ENCODE measurements at places on chromosomes 16 and 17.
A peak's percentile ranks its signal among the peaks of the same experiment; 100 is the strongest.

GRCh38 chr16:25174285-25174684, 42.5 kb upstream of the AQP8 start:
- no peak for DNase-seq

DNA sequence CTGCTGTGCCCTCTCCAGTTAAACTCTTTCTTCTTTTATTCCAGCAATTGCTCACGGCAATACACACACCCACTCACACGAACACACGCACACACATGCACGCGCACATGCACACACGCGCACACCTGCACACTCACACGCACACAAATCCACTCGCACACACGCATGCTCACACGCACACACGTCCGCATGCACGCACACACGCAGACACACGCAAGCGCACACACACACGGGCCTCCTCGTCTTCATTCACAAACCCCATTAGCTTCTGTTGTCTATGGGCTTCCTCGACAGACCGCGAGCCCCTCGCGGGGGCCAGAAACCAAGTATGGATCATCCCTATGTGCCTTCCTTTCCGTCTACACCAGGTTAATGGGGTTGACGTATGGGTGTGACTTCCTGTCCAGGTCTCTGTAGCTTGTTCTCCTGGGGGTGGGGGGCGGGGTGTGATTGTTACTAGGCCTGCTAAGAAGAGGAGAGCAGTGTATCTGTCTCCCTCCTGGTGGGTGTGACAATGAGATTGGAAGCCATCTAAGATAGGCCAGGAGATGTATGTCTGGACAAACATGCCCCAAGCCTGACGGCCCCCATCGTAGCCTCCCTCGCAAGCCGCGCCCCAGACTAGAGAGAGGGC, 670 bp upstream of the CTF1 start:
- no peak for DNase-seq

DNA sequence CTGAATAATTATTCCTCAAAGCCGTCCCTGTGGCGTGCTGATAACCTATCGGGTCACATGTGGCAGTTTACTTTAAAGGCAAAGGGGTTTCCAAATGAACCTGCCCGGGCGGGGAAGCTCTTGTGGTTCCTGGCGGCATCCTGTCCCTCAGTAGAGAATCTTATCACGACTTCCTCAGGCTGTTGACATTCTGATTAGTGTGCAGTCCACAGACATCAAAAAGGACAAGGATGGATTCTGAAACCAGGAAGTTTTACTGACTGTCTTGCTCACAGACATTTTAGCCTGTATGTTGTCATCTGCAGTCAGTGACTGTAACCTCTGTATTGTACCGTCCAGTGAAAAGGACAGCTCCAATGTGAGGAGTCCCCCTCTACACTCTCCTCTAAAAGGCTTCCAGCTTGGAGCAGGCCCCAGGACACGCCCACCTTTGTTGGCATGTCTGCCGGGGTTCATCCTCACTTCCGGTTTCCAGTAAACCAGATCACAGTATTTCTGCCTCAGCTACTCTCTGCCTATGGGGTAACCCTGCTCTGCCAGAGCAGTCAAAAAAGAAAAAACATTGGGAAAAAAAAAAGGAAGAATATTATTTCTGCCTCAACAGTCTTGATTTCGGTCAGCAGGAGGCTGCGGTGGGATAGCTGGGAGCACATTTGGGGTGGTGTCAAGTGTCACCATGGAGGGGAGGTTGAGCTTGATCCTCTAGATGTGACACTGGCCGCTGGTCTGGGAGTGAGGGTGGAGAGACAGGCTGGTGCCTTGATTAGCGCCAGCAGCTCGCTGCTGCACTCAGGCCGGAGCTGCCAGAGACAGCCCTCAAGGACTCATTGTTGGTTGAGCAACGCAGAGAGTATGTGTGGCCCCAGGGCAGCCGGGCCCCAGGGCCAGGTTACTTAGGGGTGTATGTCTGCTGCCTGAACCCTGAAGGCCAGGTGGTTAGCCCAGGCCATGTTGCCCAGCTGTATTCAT, 89.0 kb upstream of the DNAH17 start:
- DNase-seq: peak; percentile 71

- no peak for DNase-seq
Observed at GRCh38 chr17:79298799-79299198, 224.2 kb downstream of the ENGASE start.

GRCh38 chr16:6498858-6499257, 833.8 kb upstream of the RBFOX1 start:
- DNase-seq: no peak

DNA sequence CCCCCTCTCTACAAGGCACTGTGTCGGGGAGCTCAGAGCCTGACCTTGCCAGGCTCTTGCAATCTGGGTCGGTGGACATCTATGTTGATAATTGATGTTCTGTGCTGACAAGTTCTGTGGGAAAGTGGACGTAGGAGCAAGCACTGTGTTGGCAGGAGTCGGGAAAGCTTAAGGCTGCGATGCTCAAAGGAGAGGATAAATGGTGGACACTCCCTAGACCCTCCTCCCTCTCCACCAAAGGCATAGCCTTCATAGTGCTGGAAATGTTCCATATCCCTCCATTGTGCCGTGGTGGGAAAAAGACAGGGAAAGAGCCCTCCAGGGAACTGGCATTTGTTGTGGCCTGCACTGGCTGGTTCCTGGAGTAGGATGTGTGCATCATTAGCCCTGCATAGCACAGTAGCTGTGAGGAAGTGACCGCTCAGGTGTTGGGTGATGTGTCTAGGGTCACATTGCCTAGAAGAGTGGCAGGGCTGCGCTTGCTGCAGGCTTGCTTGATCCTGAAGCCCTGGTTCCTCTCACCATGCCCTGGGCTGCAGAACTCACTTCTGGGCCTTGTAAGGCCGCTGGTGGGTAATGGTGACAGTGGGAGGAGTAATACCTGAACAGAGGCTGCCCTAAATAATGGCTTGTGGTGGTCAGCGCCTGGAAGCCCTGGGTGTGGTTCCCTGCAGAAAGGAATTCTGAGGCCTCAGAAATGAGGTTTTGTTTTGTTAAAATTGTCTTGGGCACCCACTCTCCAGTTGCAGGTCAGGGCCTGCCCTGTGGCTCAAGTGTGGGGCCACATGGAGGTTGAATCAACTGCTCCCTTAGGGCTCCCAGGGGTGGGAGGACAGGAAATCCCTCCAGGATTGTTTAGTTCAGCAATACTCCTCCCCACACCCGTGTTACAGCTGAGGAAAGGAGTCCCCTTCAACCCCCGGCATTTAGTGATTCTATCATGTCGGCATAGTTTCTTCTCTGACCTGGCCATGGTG, 62.6 kb downstream of the KSR1 start:
- DNase-seq: no peak

DNA sequence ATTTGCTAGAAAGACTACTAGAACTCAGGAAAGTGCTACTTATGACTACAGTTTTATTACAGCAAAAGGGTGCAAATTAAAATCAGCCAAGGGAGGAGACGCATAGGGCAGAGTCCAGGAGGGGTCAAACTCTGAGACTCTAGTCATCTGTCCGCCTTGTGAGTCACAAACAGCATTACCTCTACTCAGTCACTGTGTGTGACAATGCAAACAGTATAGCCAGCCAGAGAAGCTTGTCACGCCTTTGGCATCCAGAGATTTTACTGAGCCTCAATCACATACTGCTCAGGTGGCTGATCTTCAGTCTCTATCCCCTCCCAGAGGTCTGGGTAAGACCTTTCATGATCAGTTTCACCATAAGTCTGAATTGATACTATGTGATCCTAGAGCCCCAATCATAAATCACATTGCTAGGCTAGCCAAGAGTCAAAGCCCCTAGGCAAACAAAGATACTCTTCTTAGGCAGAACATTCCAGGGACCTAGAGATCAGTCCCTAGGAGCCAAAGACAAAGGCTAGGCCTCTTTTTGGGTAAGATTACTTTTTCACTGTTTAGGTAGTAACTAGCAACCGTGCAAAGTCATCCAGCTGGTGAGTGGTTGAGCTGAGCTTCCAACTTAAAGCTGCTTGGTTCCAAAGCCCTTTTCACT, 48.8 kb upstream of the CLEC19A start:
- no peak for DNase-seq

GRCh38 chr17:35449371-35449931, 885 bp upstream of the SLFN13 start:
- peak; percentile 6 for DNase-seq

- DNase-seq: no peak
Observed at GRCh38 chr16:13021996-13022395, 120.6 kb downstream of the SHISA9 start.

DNA sequence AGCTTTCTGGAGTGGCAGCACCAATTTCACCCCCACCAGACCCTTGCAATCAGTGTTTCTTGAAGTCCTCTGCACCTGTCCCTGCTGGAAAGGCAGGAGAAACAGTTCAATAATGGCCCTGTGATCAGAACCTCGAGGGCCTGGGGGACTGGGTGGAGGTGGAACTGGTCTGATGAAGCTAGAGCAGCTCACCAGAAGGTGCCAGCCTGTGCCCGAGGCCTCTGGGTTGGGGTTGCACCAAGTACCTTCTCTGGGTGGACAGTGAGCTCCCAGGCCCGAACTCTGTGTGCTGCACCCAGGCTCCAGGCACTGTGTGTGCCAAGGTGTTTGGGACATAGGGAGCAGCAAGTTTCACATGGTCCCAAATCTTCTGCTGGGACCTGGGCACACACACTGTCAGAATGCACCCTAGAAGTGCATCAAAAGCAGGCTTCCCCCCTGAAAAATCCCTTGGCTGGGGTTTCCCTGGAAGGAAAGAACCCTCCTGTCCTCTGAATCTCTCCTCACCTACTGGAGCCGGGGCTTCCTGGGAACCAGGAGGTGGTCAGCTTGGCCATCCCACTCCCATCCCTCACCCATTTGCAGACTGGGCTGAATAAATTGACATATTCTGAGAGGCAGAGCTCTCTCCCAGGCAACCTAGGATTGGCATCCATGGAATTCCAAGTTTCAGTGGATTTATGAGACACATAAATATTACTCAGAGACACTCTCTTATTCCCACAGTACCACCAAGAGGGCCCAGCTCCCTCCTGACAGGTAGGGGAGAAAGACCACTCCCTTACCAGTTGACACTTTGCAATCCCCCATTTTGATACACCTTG, 17.4 kb downstream of the CD300LG start:
- DNase-seq: no peak

- DNase-seq: no peak
Observed at GRCh38 chr17:76049836-76050537, 22.3 kb downstream of the SRP68 start.

GRCh38 chr17:74457146-74457819, 9.2 kb upstream of the CD300A start:
- peak; percentile 69 for DNase-seq

GRCh38 chr16:80611171-80611929, 70.6 kb downstream of the DYNLRB2 start:
- no peak for DNase-seq

DNA sequence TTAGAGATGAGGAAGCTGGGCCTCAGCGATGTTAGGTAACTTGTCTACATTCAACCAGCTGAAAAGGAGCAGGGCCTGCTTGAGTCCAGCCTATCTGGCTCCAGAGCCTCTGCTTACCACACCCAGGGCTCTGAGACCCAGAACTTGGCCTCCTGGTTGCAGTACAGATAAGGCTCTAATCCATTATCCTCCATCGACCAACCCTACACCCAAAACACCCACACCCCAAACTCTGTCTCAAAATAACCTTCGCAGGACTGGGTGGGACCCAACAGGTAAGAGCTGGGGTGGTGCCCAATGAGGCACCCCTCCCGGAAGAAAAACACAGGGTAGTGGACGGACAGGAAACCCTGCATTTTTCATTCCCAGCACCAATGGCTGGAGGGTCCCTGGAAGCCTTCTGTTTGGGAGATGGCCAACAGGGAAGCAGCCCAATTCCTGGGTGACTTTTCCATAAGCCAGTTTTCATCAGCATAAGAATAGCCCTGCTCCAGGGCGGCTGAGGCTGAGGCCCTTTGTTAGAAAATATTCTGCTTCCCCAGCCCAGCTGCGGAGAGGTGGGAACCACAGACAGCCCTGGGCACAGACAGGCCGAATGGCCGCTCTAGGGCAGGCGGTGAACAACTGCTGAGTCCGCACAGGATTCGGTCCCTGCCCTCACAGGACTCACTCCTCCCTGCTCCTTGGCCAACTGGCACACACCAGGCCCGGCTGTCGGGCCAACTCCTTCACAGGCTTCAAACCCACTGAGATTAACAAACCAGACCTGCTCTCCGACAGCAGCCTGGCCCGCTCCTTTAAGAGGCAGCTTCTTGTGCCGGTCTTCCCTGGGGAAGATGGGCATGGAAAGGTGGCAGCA, 9.8 kb downstream of the SMIM5 start:
- no peak for DNase-seq

DNA sequence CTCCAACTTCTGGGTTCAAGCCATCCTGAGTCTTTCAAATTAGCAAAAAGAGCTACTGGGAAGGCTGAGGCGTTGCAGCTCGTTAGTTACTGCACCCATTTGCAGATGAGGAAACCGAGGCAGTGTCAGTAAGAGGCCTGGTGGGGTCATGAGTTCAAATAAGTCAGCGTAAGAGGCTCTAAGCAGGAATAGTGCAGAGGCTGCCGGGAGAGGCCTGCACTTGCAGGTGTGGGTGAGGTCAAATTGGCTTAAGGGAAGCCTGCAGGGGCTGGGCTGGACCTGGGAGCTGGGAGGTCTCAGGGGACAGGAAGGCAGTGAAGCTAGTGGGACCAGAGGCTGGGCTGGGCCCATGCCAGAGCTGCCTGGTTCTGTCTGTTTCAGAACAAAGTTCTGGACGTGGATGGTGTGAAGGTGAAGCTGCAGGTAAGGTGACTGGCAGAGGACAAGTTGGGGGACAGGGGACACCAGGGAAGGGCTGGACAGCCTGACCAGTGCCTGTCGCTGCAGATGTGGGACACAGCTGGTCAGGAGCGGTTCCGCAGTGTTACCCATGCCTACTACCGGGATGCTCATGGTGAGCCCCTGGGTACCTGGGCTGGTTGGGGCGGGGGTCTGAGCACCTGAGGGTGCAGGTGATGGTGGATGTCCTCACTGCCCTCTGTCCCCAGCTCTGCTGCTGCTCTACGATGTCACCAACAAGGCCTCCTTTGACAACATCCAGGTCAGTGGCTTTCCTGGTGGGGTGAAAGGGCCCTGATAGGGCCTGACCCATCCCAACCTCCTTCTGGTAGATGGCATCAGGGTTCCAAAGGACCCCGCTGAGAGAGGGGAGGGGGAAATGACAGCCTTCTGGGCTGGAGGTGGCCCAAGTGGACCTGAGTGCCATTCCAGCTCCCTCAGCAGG, 3.0 kb downstream of the RAB26 start:
- DNase-seq: no peak

DNA sequence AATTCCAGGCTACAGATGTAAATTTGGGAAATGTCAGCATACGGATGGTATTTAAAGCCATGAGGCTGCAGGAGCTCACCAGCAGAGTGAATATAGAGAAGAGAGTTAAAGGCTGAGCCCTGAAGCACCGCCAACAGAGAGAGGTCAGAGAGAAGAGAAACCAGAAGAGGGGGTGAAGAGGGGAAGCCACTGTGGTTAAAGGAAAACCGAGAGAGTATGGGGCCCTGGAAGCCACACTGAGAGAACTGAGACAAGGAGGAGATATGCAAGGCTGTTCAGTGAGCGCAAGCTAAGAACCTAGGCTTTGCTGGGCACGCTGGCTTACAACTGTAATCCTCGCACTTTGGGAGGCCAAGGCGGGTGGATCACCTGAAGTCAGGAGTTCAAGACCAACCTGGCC, 24.6 kb downstream of the COPRS start:
- DNase-seq: no peak
